ENCODE measurements at places on chromosomes 6 and 20. TPM values are rescaled to one million over a fixed set of nuclear protein-coding genes. Genes with fewer than 3 reads are reported as not detected.

GRCh38 chr20:54083459-54083858 is 13.1 kb upstream of the BCAS1 start:
- DNase-seq: peak; percentile 30

- DNase-seq: peak; percentile 86
These were observed 26.2 kb upstream of the MMP24 start for GRCh38 chr20:35200267-35200666.

GRCh38 chr6:25103603-25104002 is 167.8 kb upstream of the RIPOR2 start:
- DNase-seq: peak; percentile 18

- peak; percentile 81 for DNase-seq
These were observed 669.4 kb upstream of the CITED2 start for GRCh38 chr6:140043762-140044378.

DNA sequence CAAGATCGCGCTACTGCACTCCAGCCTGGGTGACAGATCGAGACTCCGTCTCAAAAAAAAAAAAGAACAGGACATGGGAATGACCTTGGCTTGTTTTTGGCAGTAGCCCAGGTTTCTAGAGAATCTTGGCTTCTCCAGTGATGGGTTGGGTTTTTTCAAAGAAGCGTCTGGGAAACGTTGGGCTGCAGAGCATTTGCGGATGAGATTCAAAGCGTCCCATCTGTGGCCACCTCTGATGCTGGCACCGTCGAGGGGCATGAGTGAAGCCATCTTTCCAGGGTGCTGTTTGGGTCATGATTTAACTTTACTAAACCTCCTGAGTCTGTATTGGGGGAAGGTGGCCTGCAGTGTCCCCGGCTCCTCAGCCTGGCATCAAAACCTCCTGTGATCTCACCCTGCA is 43.2 kb upstream of the SRF start:
- DNase-seq: peak; percentile 50

DNA sequence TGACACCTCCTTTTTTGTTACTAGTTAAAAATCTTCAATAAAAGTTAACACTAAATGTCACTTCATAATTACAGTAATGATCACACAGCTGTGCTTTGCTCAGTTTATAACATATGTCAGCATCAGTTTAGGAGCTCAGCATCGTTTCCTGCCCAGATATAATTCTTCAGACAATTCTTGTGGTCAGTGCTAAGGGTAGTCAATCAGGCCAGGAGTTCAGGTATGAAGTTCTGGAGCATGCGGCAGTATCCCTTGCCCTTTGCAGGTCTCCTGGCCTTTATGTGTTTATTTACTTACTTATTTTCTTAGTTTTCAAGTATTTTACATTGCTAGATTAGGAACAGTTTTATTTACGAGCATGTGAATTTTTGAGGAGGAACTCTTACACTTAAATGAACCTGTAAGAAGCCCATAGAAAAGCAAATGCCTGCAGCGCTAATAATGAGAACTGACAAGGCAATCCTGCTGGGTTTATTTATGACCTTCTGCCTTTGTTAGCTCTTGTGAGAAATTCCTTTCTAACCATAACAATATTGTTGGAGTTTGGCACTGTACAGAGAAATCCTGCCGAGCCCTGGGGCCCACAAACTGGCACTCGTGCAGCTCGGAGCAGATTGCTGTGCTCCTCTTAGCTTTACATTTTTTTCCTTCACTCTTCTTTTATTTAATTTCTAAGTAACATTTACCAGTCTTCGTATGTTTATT is 252.8 kb downstream of the TMEM242 start:
- DNase-seq: peak; percentile 83

- DNase-seq: no peak
These were observed 102.3 kb downstream of the TBC1D7 start for GRCh38 chr6:13226071-13226470.

DNA sequence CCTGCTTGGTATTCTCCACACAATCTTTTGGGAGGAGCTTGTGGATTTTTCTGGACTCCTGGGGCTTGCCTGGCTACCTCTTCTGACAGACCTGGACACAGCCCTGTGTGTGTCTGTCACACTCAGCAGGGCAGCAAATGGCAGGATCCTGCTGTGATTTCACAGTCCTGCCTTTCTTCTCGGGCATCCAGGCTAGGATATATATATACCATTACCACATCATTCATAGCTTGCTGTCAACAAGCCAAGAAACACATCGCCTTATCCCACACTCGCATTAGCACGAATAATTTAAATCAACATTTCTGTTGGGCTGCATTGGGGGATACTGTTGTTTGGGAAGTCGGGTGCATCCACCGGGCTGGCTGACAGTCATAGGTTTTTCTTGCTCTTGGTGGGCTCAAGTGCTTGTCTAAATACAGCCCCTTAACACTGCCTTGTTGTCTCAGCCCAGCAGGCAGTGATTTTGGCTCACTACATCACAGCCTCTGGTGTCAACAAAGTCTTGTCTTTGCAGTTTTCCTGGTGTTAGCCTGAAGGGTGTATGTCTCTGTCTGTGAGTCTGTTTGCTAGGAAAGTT is 154.9 kb upstream of the FERMT1 start:
- DNase-seq: no peak

GRCh38 chr6:101397199-101397598 is 3.7 kb downstream of the GRIK2 start:
- DNase-seq: peak; percentile 24

- peak; percentile 73 for DNase-seq
These were observed 116.5 kb downstream of the TCP11 start for GRCh38 chr6:35024551-35025054.

DNA sequence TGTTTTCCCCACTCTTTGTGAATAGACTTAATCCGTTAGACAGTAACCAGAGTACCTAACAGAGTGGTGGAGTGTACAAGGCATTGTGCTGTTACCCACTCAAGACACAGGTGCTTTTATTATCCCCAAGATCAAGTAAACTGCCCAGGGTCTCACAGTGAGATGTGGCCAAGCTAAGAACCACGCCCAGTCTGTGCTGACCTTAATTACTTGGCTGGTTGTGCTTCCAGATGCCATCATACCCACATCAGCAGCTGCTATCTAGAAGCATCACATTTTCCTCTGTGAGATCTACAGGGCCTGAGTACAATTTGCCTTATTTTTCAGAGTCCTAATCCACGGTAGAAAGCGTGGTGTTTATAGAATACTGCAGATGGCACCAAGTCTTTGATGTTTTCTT is 70.3 kb downstream of the GFRA4 start:
- DNase-seq: no peak

- DNase-seq: no peak
These were observed 110.4 kb downstream of the SYCP2 start for GRCh38 chr20:59823030-59823423.

GRCh38 chr20:49713753-49714712 is at the start of gene B4GALT5:
Gene B4GALT5, minus strand, starts transcription at chr20:49713878. Its CDS starts 188 bp downstream, at chr20:49713690.
- no peak for DNase-seq

DNA sequence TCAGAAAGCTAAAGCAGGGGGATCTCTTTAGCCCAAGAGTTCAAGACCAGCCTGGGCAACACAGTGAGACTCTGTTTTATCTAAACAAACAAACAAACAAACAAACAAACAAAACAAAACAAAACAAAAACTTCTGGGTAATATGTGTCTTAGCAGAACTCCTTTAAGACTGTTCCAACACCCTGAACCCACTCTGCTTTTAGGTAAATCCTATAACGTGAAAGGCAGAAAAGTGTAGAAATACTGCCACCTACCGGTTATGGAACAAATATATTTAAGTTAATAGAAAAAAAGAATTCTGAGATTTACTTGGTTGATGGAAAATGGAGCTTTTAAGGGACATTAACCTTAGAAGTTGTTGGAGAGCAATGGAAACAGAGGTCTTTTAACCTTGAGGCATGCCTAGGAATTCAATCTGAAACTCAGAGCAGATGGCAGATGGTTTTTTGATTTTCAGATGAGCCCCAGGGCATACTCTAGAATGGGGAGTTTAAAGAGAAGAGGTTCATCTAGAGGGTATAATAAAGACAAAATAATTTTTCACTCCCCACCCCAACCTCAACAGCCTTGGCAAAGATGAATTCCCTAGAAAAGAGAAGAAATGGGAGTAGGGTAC is 38.5 kb downstream of the SOD2 start:
- DNase-seq: peak; percentile 65

DNA sequence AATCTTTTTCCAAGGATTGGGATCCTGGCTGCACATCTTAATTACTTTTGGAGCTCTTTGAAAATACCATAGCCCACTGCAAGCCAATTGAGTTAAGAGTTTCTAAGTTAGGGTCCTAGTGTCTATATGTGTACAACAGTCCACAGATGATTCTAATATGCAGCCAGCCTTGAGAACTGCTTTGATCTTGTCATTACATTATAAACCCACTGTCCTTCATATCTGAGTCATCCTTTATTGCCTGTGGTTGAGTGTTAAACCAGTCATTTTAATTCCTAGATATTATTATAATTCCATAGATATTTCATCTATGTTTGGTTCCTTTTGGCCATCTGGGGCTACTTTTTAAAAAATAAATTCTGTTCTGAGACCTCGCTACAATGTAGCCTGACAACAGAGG is 24.1 kb downstream of the MCM8 start:
- peak; percentile 9 for DNase-seq

DNA sequence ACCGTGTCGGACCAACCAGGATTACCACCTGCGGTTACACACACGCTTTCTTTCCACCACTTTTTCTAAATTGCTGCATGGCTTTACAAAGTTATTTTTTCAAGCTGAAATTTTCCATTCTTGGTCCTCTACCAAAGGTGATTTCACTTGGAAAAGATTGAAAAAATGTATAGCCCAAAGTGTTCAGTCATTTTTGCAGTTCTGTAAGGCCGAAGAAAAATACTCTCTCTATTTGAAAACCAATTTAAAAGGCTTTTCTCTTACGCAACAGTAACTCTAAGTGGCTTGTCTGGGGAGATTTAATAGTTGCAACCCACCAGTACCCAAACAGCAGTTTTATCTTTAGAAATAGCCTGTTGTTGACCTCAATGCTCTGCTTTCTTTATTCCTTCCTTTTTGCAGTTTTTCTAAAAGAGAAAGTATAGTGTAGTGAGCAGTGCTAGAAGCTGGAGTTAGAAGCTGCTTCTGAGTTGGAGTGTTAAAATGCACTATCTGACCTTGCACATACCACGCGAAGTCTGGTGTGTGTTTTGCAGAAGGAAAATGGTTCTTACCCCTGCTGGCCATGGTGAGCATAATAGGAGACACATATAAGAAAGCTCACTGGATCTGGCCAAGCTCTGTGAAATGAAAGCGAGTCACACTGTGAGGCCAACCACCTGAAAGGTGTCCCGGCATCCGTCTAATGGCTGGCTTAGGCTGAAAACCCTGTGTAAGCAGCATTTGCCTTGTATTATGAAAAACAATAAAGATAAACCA is 271.6 kb upstream of the PRND start:
- DNase-seq: peak; percentile 82

DNA sequence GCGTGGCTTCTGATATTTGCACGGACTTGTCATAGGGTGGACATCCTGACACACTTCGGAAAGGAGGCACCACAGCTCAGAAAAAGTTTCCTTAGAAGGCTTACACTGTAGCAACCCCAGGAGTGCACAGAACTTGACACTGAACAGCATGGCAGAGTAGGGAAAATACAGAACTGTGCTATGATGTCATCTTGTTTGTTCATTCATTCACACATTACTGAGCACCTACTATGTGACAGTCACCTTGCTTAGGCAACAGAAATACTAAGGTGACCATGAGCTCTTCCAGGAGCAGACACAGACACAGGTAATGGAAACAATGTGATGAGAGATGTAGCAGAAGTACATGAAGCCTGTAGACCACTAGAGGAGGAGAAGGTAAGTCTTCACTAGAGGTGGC is 2.5 kb upstream of the PIGT start:
- DNase-seq: no peak

GRCh38 chr20:13670160-13670559 is 31.4 kb upstream of the TASP1 start:
- DNase-seq: no peak

DNA sequence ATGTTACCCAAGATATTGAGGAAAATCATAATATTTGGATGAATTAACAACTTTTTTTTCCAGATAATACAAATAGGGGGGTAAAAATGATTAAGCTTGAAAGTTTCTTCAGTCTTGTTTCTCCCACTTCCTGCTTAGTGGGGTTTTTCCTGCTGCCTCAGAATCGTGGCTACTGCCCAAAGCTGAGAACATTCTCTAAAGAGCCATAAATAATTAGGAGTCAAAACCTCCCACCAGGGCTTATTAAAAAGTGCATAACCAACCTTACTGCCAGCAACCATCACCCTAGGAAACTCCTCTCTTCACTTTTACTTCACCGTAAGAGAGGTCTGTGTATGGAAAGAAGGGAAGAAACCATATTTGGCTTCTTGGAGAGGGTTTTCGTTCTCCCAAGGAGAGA is 9.0 kb upstream of the LCA5 start:
- peak; percentile 74 for DNase-seq

- DNase-seq: no peak
These were observed 74.3 kb upstream of the PHACTR2 start for GRCh38 chr6:143603455-143603854.

DNA sequence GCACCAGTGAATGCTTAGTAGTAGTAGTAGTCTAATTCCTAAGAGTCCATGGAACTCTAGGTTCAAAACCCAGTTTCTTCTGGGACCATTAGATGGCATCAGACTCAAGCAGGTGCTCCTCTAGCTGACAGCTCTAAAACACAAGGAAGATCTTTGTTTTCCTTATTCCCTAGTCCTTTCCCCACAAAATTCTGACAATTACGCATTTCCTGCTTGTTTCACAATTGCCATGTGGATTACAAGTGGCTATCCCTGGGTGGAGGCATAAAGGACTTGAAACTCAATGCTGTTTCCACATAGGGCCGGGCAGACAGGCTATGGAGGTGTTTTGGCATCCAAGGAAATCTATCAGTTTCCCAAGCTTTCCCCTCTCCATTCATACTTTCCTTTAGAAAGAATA is 9.2 kb upstream of the HLA-DOB start:
- peak; percentile 50 for DNase-seq

DNA sequence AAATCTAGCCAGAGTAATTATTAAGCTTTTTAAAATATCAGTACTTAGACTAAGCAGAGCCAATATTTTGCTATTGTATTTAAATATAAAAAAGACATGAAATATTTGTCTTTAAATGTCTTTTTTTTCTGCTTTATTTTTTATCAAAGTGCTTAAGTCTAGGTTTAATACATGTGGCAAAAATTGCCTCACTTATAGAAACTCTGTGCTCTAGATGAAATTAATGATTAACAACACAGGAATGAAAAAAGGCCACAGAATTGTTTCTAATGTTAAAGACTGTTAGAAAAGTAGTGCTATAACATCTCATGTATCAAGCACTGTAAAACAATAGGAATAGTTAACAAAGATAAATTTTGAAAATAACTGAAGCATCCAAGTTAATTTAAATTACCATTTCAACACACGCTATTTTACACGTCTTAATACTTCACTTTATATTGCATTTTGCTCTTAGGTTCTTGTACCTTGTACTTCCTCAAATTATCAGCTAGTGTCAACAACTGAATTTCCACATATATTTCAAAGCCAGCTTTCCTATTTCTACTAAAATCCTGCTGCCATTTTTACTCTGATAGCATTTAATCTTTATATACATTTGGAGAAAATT is 1515.1 kb downstream of the HACE1 start:
- no peak for DNase-seq

Gene WFDC5
- total RNA-seq: not detected

Gene SLCO4A1
- total RNA-seq: 69.5 TPM

Gene PXT1
- total RNA-seq: not detected

Gene HLA-DRB1
- total RNA-seq: not detected

Gene DNMT3B
- 7.1 TPM for total RNA-seq
